ENCODE measurements at places on chromosomes 3 and 15.

- DNase-seq, result no peak
These were observed 175.5 kb upstream of the SLCO3A1 start for GRCh38 chr15:91678003-91678402.

DNA sequence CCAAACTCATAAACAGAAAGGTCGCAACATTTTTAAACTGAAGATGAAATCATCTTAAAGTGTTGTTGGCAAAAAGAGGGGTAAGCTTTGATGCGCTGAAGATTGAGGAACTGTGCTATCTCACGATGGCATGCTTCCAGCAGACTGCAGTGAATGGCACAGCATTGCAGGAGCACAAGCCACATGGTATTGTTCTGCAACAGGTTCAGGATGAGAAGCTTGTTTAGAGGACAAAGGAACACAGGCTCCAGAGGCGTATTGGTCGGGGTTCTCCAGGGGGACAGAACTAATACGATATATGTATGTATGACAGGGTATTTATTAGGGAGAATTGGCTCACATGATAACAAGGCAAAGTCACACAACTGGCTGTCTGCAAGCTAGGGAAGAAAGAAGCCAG, 13.8 kb upstream of the PLD1 start:
- DNase-seq, result no peak

DNA sequence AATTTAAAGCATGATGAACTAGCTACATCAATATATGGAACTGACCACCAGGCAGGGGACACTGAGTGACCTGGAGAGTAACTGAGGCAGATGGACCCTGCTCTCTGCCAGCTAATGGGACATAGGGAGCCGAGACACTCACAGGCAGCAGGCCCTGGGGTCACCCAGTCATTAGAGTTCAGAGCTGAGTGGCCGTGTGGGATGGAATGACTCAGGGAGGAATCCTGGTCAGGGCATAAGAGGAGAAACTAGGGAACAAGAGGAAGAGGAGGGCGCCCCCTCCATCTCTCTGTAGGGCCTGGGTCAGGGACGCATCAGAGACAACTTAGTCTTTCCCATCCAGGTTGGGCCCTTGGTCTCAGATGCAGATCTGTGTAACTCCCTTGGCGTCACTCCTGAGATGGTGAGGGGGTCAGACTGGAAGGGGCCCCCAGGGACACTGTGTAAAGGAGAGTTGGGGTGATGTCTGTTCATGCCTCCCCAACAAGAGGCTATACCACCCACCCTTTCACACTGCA, 39.8 kb downstream of the CCDC12 start:
- DNase-seq, result no peak

DNA sequence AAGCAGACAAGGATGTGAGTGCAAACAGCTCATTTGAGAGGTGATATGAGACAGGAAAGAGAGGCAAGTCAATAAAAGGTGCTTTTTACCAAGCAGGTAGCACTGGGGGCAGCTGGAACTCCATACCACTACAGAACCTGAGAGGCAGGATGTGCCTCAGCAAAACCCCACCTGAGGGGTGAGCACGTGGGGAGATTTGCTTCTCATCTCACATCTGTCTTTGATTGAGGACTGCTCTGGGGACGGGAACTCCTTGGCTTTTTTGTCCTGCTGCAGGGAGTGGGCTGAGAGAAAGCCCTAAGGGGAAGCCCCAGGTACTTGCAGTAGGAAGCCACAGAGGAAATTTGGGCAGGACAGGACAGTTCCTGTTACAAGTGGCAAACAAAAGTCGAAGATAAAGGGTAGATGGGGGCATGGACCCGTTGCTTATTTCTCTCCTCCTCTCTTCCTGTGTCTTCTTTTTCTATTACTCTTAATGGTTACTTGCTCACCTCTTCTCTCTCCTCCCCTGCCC, 27.1 kb downstream of the CFAP161 start:
- no peak for DNase-seq

DNA sequence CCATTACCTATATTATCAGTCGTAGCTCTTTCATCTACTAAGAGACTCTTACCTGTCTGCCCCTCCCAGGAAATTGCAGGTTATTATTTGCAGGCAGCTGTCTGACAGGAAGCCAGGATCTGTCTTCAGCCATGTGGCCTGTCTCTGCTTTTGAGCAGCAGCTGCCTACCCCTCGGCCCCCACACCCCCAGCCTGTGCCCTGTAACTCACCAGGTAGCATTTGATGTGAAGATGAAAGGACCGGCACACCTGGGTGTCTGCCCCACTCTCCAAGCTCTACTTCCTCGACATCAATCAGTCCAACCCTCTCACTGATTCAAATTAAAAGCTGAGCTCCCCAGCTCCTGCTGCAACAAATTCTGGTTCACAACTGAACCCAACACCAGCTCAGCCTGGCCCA, 197.2 kb upstream of the CTNNB1 start:
- peak; percentile 57 for DNase-seq

Data from NCI-H2081 (cell line).